ENCODE measurements at places on chromosomes 11 and 22.

DNA sequence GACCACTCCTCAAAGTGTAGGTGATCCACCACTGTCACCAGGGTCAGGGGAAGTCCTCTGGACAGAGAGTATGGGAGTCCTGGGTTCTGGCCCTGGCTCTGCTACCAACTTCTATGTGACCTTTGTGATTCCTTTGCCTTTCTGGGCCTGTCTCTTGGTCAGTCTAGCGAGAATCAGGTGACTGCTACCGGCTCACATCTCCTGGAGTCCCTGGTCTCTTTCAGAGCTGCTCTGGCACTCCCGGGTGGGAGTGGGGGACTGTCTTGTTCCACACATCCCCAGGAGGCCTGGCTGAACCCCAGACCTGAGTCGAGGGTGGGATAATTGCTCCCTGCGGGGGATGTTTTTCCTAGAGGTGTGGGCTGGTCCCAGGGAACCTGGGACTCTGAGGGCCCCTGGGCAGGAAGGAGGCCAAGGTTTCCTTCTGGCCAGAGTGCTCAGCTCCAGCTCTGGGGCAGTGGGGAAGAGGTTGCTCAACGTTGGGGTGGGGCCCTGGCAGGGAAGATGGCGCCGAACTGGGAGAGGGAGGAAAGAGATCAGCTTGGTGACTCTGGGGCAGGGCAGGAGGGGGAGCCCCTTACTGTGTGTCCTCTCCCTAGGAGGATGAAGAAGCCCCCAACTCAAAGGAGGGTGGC lies 2.1 kb downstream of the SOX10 start:
- H3K36me3 ChIP-seq, result no peaks in the 10 kb centered on the region
- peaks cover 27% of the 10 kb centered on the region for H3K4me1 ChIP-seq
- H3K27me3 ChIP-seq, result peaks cover 16% of the 10 kb centered on the region
- H3K4me3 ChIP-seq, result no peak overlapping the region

DNA sequence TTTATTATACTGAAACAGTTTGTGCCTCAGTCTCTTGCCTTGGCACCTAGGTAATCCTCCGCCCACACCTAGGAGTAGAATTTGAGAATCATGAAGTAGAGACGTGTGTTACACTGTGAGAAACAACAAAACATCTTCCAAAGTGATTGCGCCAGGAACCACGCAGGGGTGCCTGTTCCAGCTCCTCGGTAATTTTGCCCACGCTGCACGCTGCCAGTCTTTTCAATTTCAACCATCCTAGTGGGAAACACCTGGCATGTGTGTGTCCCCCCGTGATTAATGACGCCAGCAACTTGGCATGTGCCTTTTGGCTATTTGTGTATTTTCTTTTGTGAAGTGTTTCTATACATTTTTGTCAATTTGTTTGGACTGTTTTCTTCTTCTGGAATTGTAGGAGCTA lies 919.1 kb downstream of the BRD1 start:
- no peaks in the 10 kb centered on the region for H3K27me3 ChIP-seq
- H3K27ac ChIP-seq, result no peak overlapping the region
- H3K4me1 ChIP-seq, result no peaks in the 10 kb centered on the region
- no peak for DNase-seq
- H3K36me3 ChIP-seq, result no peaks in the 10 kb centered on the region
- H3K4me3 ChIP-seq, result no peak overlapping the region

DNA sequence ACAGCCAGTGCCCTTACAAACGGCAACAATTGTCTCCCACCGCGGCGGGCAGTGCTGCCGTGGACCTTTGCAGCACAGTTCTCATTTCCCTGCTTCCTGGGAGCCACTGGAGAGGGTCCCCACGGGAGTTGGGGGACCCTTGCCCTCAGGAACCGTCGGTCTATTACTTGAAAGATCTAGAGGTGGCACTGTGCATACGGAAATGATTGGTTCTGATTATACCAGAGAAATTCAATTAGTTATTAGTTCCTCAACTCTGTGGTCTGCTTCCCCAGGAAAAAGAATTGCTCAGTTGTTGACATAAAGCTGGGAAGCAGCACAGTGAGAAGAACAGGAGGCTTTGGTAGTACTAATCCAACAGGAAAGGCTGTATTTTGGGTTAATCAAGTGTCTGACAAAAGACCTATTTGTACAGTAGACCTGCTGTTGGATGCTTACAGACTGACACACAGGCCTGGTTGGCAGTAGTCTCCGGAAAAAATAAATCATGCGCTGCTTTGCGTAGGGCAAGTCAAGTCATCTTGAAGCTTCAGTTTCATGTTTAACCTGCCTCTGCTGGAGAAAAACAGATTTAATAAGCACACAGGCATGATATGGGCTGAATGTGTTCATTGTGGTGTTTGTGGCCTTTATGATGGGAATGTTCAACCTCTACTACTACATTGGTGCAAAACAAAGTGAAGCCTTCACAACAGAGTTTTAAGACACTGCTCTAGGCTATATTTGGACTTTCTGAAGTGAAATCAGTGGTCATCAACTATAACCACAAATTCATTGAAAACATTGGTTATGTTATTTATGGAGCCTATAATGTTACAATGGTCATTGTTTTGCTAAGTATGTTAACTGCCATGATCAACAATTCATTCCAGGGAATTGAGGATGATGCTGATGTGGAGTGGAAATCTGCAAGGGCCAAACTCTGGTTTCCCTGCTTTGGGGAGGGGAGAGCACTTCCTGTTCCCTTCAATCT lies 54.6 kb upstream of the SC5D start:
- H3K27me3 ChIP-seq, result no peaks in the 10 kb centered on the region
- H3K4me1 ChIP-seq, result no peaks in the 10 kb centered on the region
- H3K27ac ChIP-seq, result no peak overlapping the region
- H3K36me3 ChIP-seq, result no peaks in the 10 kb centered on the region

DNA sequence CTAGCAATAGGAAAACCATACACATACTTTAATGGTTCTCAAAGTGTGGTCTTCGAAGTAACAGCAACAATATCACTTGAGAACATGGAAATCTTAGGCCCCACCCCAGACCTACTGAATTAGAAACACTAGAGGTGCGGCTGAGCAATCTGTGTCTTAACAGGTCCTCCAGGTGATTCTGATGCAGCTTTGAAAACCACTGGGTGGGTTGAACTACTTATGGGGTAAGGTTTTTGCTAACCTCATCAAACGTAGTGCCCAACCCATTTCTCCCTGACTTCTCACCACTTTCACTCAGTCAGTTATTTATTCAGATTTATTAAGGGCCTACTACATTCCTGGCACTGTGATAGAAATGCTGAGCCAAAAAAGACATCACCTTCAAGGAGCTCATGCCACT lies 3.7 kb downstream of the MPZL2 start:
- no peak for DNase-seq
- peaks cover 18% of the 10 kb centered on the region for H3K4me1 ChIP-seq
- H3K27me3 ChIP-seq, result peaks cover 2% of the 10 kb centered on the region
- peaks cover 37% of the 10 kb centered on the region for H3K36me3 ChIP-seq
- no peak overlapping the region for H3K27ac ChIP-seq

DNA sequence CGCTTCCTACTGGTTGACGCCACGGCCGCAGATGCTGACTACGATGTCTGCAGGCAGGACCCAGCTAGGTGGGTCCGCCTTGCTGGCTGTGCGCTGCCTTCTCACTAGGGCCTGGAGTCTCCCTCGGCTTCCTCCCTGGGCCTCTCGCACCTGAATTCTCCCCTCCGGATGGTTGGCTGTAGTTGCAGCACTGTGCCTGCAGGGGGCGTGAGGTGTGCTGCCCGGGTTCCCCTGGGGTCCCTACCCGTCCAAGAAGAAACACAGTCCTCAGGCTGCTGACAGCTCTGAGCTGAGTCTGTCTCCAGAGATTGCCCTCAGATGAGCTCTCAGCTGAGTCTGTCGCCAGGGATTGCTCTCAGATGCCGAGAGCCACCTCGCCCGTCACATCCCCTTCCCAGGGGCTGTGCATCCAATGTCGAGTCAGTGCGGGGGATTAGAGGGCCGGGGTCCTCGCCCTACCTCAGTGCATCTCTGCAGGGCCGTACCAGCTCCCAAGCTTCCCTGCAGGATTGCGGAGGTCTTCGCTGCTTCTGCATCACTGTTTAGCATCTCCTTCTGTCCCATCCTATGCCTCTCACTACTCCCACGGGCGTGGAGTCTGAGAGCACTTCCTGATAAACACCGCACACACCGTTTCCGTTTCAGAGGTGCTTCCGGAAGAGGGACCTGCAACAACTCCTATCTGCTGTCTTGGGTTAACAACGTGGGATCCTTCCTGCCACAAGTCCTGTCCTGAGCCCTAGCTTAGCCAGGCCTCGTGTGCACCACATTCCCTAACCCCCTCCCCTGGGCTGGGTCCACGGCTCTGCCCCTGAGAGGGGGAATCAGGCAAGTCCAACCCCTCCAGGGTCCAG lies 196.9 kb downstream of the CSNK2A3 start:
- no peaks in the 10 kb centered on the region for H3K36me3 ChIP-seq
- H3K4me3 ChIP-seq, result no peak overlapping the region
- no peak overlapping the region for H3K27ac ChIP-seq
- no peak for DNase-seq

DNA sequence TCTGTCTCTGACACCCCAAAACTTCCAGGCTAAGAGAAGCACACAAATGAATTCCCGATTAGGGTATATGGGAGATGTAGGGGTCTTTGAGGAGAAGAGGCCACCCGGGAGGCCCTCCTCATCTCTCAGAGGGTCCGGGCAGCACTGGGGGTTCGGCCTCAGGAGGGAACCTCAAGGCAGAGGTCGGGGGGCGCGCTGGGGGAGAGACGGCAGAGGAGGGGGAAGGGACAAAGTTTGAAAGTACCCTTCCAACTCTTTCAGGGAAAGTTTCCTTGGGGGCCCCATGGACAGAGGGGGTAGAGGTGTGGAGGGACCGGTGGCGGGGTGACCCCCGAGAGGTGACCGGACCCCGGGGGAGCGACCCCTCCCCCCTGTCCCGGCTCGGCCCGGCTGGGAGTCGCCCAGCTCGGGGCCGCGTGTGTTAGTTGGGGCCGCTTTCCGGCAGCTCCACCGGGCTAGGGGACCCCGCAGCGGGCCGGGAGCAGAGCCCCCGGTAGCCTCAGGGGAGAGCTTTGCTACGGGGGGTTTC lies 3.3 kb upstream of the GCAT start:
- peak overlapping the region; percentile 68 for H3K4me3 ChIP-seq
- no peaks in the 10 kb centered on the region for H3K27me3 ChIP-seq
- H3K4me1 ChIP-seq, result peaks cover 31% of the 10 kb centered on the region
- no peaks in the 10 kb centered on the region for H3K36me3 ChIP-seq

DNA sequence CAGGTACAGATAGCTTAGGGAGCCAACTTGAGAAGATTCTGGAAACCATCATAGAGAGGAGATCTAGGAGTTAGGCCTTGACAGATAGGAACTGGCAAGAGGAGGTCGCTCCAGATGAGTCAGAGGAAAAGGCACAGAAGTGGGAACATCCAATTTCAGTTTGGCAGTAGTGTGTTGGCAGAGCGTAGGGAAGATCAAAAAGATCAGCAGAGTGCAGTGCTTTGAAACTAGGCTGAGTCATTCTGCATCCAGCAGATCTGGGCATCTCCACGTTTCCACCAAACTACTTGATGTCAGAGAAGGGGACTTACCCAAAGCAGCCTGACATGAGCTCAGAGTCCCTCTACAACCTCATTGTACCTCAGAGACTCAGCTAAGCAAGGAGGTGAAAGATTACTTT lies 58.5 kb downstream of the GAB4 start:
- no peaks in the 10 kb centered on the region for H3K4me1 ChIP-seq
- no peaks in the 10 kb centered on the region for H3K36me3 ChIP-seq
- no peak for DNase-seq
- H3K4me3 ChIP-seq, result no peak overlapping the region
- H3K27ac ChIP-seq, result no peak overlapping the region

Measured in large intestine (tissue), 12 donors.